H1 (cell line): ENCODE measurements at places on chromosomes 5 and 9. TPM values are rescaled to one million over a fixed set of nuclear protein-coding genes. Genes with fewer than 3 reads are reported as not detected.

DNA sequence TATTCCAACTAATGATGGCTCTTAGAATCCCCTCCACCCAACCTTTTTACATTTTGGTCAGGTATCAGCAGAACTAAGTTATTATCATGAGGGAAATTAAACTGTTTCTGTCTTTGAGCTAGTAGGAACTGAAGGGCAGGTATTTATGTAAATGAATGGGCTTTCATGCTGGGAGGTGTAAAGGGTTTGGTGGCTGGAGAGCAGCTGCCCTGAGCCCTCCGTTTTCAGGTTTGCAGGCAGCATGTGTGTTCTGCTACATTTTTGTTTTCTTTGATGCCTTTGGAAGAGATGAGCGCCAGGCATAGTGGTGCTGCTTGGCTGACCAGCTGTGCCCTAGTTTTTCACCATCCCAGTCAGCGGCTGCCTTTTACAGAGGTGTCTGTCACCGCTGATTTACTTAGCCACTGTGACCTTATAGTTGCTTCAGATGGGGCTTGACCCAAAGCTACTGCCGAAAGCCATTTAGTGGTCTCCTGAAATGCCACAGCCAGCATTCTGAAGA is 231.9 kb downstream of the MAST4 start:
- H3K36me3 ChIP-seq: no peaks in the 10 kb centered on the region
- DNase-seq: no peak
- no peak overlapping the region for H3K27ac ChIP-seq
- H3K4me3 ChIP-seq: peak overlapping the region; percentile 39

- H3K4me3 ChIP-seq: no peak overlapping the region
- no peak overlapping the region for H3K27ac ChIP-seq
- H3K4me1 ChIP-seq: peaks cover 2% of the 10 kb centered on the region
Measured at GRCh38 chr9:131012023-131012334, 3.0 kb downstream of the LAMC3 start.

DNA sequence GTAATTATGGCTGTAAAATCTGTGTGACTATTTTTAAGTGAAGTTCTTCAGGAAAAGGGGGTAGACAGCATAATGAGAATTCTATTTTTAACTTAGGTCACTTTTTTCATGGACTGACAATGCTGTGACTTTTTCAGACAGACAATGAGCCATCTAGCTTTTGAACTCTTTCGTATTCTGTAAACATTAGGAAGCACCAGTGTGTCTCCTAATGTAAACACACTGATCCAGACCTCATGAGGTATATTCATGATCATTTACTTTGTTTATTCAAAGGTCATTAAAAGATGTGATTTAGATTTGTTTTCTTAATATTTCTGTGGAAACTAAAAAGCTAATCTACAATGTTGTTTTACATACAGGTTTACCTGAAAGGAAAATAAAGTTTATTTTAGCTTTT is 352.6 kb downstream of the ADGRV1 start:
- H3K27ac ChIP-seq: no peak overlapping the region
- peaks cover 2% of the 10 kb centered on the region; the same call in 1 of the 2 replicates for H3K4me1 ChIP-seq
- H3K27me3 ChIP-seq: no peaks in the 10 kb centered on the region
- no peak overlapping the region for H3K4me3 ChIP-seq

DNA sequence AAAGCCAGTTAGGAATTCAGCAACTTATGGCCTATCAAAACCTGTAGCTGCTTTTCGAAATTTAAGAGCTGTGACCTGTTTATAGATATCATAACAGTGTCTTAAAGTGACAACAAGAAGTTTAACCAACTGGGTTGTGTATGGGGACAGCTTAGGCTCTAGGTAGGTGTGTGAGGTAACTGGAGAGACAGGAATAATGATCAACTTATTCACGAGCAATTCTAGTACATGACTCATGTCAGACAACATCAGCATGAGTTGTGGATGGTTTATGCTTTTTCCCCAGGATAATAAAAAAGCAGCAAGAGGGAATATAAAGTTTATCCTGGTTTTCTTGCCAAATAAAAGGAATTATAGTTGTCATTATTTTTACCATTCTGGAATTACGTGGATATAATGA is 88.6 kb downstream of the GDNF start:
- H3K36me3 ChIP-seq: no peaks in the 10 kb centered on the region
- no peak overlapping the region for H3K4me3 ChIP-seq
- DNase-seq: no peak
- no peaks in the 10 kb centered on the region for H3K27me3 ChIP-seq
- no peaks in the 10 kb centered on the region for H3K4me1 ChIP-seq
- no peak overlapping the region; the same call in 1 of the 2 replicates for H3K27ac ChIP-seq

GRCh38 chr5:173950829-173951228 is 38.1 kb upstream of the C5orf47 start:
- DNase-seq: no peak
- H3K4me1 ChIP-seq: no peaks in the 10 kb centered on the region
- peaks cover 2% of the 10 kb centered on the region for H3K36me3 ChIP-seq
- H3K27me3 ChIP-seq: no peaks in the 10 kb centered on the region
- H3K4me3 ChIP-seq: no peak overlapping the region
- no peak overlapping the region for H3K27ac ChIP-seq

- DNase-seq: no peak
- no peak overlapping the region for H3K27ac ChIP-seq
- H3K4me3 ChIP-seq: no peak overlapping the region
- H3K36me3 ChIP-seq: no peaks in the 10 kb centered on the region
- peaks cover 2% of the 10 kb centered on the region for H3K4me1 ChIP-seq
Measured at GRCh38 chr5:55601628-55602027, 66.9 kb upstream of the PLPP1 start.

DNA sequence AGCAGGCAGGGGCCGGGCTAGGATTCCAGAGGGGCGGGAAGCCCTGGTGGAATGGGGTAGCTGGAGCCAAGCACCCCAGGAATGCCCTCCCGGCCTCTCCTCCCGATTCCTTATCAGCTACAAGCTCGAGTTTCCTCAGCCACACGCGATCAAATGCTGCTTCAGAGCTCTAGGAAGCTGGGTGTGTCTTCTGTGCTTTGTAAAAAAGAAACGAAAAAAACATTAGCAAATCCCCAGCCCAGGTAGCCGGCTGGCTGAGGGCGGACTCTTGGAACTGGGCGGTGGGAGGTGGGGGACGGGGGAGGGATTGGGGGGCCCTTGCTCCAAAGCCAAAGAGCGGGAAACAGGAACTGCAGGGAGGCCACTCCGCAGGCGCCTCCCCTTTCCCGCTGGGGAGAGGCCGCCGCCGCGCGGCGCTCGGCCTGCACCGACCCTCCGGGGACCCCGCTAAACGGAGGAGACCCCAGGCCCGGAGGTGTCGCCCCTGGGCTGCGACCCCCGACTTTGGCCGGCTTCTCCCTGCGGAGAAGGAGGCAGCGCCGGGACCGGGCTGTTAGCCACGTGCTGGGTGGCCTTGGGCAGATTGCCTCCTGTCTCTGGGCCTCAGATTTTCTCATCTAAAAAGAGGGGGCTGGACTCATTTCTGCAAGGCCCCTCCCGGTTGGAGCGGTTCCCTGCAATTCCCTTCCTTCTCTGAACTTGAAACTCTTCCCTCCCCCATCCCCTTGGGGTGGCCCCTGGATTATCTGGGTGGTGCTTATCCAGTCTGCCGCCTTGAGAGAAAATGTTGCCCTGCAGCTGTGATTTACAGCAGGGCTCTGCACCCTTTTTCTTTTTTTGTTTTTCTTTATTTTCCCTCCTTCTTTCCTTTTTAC is 40.9 kb upstream of the FABP6 start:
- peak; percentile 86 for DNase-seq
- peak overlapping the region; percentile 53 for H3K4me3 ChIP-seq
- H3K4me1 ChIP-seq: peaks cover 4% of the 10 kb centered on the region
- H3K36me3 ChIP-seq: no peaks in the 10 kb centered on the region

GRCh38 chr9:124272979-124273378 is 15.2 kb downstream of the NEK6 start:
- no peaks in the 10 kb centered on the region for H3K36me3 ChIP-seq
- H3K27me3 ChIP-seq: no peaks in the 10 kb centered on the region
- H3K4me1 ChIP-seq: no peaks in the 10 kb centered on the region; the same call in 1 of the 2 replicates
- no peak overlapping the region for H3K4me3 ChIP-seq
- no peak for DNase-seq

- no peak overlapping the region for H3K27ac ChIP-seq
- no peak for DNase-seq
- no peaks in the 10 kb centered on the region for H3K4me1 ChIP-seq
- no peak overlapping the region for H3K4me3 ChIP-seq
Measured at GRCh38 chr5:159825551-159826051, 90.7 kb upstream of the ADRA1B start.

Gene C5orf63
- total RNA-seq: 0.67 TPM in 1 of 2 replicates, not detected in the other

Gene LCN9
- 3.1 and 3.7 TPM in 2 replicates for total RNA-seq

Gene CKMT2
- 1.2 and 2.4 TPM in 2 replicates for total RNA-seq

Gene EGR1
- total RNA-seq: 35.5 and 39.6 TPM in 2 replicates

Gene SLC36A3
- not detected in 2 replicates for total RNA-seq

Gene EFCAB9
- not detected in 2 replicates for total RNA-seq

Gene SEMA5A
- 8.7 and 8.9 TPM in 2 replicates for total RNA-seq

Gene DOK3
- total RNA-seq: 6.4 and 8.6 TPM in 2 replicates
